AG09319 (cell line): ENCODE measurements at places on chromosomes 5 and 9.

- no peak for DNase-seq
Observed at GRCh38 chr5:132826424-132827082, 3.9 kb downstream of the SHROOM1 start.

DNA sequence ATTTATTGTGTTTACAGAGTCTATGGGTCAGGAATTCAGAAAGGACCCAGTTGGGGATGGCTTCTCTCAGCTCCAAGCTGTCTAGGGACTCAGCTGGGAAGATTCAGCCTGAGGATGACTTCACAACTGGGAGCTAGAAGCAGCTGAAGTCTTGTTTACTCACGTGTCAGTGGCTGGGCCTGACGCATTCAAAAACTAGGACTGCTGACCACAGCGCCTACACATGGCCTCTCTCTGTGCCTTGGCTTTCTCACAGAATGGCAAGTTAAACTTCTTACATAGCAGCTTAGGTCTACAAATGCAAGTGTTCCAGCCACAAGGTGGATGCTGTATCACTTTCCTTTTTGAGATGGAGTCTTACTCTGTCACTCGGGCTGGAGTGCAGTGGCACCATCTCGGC, 16.3 kb upstream of the PPP2CA start:
- DNase-seq: no peak

DNA sequence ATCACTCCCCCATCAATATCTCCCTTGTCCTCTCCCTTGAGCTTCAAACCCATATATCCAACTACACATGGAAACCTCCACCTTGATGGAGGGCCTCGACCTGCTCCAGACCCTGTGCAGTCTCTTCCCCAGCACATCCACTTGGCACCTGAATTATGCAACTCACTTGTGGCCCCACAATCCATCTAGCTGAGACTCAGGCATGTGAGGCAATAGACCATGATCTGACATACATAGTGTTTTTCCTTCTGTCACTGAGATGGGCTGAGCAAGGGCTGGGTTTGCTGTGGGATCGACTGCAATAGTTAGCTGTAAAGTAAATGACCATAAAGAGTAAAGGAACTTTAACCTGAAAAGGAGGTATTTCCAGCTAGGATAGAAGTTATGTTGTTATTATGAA, 172.9 kb upstream of the RAD23B start:
- no peak for DNase-seq

- DNase-seq: no peak
Observed at GRCh38 chr5:64763948-64764503, 4.5 kb downstream of the SREK1IP1 start.

GRCh38 chr5:125333416-125333815, 587.0 kb upstream of the ZNF608 start:
- no peak for DNase-seq

DNA sequence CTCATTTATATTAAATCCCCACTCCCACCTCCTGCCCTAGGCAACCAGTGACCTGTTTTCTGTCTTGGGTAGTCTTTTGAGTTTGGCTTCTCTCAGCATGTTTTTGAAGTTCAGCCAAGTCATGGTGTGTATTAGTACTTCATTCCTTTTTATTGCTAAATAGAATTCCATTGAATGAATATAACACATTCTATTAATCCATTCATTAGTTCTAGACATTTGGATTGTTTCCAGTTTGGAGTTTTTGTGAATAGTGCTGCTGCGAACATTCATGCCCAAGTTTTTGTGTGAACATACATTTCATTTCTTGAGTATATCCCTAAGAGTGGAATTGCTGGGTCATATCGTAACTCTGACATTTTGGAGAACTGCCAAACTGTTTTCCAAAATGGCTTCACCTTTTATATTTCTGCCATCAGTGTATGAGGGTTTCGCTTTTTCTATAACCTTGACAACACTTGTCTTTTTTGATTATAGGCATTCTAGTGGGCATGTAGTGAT, 2.7 kb downstream of the ZNF346 start:
- no peak for DNase-seq

DNA sequence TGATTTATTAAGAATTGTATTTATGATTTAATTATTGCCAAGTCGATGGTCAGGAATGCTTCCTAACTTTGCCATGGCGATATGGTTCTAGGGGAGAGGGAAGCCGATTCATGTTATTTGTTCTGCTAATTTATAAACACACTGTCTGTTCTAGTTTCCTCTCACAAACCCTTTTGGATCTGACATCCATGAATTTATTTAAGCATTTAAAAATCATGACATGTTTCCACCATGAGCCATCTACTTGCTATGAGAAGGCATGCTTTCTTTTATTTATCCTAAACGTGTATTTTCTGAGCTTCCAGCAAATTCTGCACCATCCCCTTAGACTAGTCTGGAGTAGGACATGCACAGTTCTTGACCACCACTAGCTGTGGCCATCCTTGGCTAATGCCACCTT, 136.6 kb upstream of the STC2 start:
- no peak for DNase-seq

GRCh38 chr9:3170819-3171218, 326.9 kb upstream of the PUM3 start:
- no peak for DNase-seq

DNA sequence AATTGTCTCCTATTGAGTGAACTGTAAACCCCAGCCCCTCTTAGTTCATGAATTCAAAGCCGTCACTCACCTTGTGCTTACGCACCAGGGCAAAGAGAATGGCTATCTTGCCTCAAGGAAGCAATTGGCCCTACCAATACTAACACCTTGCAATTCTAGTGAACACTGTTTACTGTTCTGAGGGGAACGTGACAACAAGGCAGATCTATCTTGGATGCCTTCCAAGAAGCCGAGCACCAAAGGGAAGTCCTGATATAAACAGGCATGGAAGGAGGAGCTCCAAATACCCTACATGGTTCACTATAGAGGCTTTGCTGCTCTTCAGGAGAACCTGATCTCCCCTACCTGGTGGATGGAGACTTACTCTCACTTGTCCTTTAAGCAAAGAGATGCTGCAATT, 1.7 kb upstream of the PLPPR1 start:
- no peak for DNase-seq

DNA sequence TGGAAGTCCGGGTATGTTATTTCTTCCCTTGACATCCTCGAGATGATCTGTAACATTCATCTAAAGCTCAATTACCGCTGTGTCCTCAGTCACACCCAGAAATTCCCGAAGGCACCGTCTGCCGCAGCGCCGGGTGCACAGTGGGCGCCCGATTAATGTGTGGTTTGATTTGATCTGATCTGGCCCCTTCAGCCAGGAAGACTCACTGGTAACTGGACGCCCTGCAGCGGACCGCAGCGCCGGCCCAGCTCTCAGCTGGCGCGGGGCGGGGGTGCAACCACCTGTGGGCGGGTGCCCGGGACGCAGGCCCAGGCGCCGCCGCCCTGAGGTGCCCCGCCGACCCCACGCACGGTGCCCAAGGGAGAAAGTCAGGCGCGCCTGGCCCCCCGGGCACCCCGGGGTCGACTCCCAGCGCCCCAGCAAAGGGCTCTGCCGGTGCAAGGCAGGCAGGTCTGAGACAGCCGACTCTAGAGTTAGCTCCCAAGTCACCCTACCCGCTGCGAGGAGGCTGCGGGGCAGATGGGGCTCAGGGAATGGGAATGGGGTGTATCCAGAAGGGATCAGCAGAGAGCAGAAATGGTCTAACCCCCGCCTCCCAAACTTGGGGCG, 1.7 kb downstream of the EPB41L4B start:
- no peak for DNase-seq

DNA sequence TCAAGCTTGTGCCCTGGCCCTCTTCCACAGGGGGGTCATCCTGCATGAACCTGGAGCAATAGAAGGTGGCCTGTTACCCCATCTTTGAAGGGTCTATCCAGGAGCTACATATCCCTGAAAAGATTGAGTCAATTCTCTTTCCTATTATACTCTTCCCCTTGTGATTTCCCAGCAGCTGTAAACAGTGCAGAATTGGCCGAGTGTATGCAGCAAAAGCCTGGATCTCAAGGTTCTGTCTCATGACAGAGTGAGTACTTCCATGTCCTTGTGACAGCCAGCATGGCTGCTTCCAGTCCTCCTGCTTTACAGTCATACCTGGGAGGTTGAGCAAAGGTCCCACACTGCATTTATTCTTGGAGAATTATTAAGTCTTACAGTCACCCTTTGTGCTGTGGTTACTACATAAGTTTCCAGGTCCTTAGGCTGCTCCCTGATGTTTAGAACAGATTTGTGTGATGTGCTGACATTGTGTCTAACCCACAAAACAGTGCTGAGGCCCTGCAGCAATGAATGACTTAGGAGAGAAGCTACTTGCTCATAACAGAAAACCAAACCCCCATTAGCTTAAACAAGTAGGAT, 67.5 kb downstream of the NREP start:
- no peak for DNase-seq
